ENCODE measurements at places on chromosomes 11 and 22.

DNA sequence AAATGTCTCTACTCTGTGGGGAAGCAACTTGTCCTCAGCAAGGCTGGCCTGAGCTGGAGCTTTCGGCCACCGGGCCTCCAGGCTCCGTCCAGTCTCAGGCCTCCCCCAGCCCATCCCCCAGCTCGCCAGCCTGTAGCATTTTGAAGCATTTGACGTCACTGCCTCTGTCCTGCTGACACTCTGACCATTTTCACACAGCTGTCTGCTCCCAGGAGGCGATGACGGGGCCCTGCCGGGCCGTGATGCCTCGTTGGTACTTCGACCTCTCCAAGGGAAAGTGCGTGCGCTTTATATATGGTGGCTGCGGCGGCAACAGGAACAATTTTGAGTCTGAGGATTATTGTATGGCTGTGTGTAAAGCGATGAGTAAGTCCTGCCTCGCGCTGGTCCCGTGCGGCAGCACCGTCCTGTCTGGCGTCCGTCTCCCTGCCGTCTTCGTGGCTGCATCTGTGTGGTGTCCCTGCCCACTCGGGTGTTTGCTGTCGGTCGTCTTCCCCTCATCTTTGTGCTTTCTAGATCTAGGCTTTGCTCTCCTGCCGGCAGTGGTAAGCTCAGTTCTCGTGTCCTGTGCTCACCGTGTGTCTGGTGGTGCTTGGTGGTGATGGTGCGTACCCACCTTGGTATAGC is 36.1 kb upstream of the ST14 start:
- DNase-seq, result no peak

GRCh38 chr22:36744791-36745190 is 31.1 kb downstream of the IFT27 start:
- DNase-seq, result no peak

- no peak for DNase-seq
Measured at GRCh38 chr11:24560324-24560723, 63.5 kb downstream of the LUZP2 start.

GRCh38 chr11:8477680-8478079 is 116.3 kb downstream of the STK33 start:
- DNase-seq, result no peak

GRCh38 chr11:4539603-4540219 is 5.3 kb upstream of the OR52M1 start:
- peak; percentile 72 for DNase-seq

DNA sequence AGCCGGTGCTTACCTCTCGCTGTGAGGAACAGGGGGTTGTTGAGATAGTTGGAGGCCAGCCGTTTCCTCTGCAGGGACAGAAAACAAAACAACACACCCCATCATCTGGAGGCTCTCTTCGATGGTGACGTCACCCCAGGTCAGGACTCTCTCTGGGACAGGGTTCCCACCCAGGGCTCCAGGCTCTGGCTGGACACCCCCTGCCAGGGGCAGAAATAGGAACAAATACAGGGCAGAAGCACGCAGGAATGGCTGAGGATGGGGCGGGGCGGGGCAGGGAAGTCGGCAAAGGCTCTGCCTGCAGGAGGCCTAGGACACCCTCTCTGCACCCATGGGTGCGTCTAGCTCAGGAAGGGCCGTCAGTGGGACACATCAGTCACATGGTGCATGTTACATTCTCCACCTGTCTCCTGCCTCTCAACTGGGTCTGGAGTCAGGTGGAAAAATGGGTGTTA is 118.5 kb downstream of the PHF21B start:
- no peak for DNase-seq

DNA sequence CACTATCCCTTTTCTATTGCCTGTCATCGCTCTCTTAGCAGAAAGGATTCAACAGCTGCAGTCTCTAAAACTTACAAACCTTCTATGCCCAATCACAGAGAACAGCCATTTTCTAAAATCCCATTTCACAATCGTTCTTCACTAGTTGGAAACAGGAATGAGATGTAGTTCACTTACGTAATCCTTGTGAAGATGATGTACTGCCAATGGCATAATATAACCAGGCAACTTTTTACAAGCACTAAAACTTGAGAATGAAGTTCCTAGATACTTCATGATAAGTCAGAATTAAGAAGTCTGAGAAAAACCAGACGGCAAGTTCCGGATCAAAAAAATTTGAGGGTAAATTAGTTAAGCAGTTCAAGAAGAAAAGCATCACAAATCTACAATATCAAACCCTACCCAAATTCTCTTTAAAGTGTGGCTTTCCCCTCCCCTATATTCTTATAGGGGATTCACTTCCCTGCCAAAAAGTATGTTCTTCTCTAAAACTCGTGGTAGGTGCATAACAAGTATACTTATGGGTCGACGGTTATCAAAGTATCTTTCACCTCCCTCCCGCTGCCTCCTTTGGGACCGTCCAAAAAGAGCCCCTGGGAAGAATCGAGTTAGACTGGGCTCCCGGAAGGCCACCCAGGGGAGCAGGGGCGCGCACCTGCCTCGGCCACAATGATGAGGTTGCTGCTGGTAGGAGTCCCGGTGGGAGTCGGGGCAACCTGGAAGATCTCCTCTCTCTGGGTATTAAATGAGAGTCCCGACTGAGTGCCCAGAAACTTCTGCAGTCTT is 666 bp downstream of the MSANTD4 start:
- no peak for DNase-seq

DNA sequence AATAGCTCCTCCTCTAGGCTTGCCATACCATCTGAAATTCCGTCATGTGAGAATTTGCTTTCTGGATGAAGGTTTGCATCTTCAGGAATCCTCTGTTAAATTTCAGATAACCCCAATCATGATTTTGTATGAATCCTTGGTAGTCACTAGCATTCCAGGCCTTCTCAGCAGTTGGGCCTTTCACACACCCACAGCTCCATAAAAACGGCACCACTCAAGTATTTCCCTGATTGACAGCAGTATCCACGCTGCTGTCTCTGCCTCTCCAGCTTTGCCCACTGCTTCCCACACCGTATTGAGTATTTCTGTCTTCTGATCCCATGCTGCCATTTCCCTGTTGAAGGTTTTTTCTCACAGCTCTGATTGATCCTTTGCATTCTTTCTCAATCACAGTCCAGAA is 208.7 kb upstream of the NCAM1 start:
- no peak for DNase-seq

DNA sequence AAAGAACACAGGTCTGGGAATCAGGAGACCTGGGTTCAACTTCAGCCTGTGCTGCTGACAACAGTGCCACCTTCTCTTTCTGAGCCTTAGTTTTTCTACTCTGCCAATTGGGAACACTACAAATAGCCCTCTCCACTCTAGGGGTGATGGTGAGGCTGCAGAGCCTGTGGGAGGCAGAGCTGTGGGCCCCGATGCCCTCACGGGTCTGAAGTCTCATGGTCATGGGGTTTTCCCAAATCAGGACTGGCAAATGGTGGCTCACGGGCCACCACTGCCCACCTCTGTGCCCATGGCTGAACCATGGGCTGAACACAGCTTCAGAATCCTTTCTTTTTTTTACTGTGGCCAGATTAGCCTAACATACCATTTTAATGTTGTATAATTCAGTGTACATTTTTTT is 19.8 kb downstream of the SYNGR1 start:
- DNase-seq, result no peak

- peak; percentile 52 for DNase-seq
Measured at GRCh38 chr11:73321604-73322381, 13.7 kb downstream of the ARHGEF17 start.

GRCh38 chr11:62552485-62553079 is 6.0 kb upstream of the AHNAK start:
- no peak for DNase-seq

GRCh38 chr11:15629690-15630321 is 515.1 kb downstream of the INSC start:
- no peak for DNase-seq

DNA sequence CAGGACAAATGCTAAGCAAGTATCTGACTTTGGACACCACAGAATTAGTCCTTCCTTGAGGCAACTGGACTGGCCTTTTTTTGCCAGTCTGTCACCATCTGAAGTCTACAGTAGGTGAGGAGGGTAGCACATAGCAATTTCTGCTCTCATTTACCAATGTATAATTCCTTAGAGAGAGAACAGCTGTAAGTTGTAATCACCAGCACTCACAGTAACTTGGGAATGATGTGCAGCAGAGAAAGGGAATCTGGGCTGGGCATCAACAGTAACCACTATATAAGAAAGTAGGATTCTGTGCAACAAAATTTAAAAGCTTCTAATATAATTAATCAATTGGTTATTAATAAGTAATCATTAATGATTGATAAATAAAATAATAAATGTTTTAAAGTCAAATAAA is 86.3 kb upstream of the FAT3 start:
- DNase-seq, result no peak

DNA sequence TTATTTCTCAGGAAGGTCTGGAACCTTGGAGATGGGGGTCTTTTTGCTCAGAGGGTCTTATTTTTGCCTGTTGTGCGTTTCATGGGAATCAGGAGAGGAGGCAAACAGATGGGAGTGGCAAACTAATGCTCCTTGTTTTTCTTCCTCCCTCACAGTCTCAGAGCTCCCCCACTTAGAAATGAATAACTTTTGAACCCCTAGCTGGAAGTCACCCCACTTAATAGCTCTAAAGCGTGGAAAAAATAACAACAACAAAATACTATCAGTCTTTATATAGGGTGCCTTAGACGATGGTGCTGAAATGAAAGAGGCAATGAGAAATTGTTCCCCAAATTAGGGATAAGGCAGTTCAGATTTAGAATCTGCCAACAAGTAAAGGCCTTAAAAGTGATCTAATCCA is 76.8 kb upstream of the BDNF start:
- DNase-seq, result no peak

GRCh38 chr22:36375071-36375980 is 12.4 kb downstream of the MYH9 start:
- no peak for DNase-seq

- DNase-seq, result no peak
Measured at GRCh38 chr11:65870706-65871681, 1.6 kb downstream of the EFEMP2 start.

DNA sequence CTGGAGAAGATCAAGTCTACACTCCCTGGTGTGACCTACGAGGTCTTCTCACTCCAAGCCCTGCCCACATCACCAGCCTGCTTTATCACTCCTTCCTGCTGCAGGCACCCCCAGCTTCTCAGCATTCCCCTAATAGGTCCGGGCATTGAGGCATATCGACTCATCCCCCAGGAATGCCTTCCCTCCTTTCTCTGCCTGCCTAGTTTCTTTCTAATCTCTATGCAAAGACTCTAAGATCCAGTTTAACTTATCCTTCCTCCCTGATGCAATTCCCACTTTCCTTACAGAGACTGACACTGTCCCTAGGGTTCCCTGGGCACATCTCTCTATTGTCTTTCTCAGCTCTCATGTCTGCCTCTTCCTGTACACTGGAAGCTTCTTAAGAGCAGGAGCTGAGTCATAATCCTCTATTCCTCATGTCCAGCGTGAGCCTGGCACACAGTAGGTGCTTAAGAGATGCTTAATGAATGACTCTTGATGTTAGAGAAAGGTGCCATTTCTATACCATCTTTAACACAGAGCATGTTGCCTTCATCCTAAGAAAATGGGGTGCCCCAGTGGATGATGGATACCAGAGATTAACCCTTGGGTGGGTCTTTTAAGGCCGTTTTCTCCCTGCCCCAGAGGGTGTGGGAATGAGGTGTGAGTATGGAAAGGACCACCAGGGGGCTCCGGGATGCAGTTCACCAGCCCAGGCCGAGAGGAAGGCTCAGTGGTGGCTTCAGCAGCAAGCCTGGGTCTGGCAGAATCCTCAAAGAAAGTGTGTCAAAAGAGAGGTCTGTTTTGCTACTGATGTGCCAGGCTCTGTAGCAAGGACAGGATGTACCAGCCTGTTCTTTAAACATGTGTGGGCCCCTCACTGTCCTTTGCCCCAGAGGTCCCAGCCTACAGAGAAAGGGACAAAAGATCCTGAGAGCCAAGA is 34.7 kb downstream of the PARVA start:
- peak; percentile 64 for DNase-seq

DNA sequence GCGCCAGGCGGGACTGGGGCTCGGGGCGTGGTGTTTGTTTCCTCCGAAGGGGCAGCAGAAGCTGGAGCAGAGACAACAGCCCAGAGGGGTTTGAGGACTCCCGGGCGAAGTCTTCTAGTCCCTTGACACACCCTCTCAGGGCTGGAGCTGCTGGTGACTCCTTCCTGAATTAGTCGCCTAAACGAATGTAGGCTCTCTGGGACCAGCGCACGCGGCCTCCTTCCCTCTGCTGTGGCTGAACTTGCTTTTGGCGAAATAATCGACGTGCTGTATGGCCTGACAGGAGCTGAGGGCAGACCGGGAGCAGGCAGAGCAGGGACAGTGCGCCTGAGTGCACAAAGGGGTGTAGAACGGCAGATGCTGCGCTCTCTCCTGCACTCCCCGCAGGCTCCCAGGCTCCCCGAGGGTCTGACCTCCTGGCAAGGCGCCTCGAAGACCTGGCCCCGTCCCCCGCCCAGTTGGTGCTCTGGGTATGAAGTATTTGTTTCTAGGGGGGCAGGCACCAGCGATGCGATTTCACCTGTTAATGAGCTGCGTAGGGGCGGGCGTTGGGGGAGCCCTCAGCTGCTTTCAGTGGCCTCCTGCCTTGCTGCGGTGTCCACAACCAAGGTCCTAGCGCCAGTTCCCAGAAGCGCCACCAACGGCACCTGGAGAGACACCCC is 5.3 kb downstream of the SLC17A6 start:
- no peak for DNase-seq

DNA sequence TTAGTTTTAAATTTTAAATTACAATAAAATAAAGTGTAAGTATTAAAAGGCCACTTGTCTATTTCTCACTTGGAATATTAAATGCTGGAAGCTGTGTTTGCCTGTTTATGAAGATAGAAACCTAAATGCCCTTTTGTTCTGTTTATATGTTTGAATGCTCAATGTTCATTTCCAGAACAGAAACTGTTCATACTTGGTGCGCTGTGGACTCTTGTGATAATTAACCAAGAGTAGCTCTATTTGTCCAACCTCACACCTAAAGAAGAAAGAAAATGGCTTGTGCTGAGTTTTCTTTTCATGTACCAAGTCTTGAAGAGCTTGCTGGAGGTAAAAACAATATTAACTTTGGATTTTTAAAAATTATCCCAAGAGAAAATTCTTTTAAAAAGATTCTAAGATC is 5.7 kb downstream of the C11orf54 start:
- DNase-seq, result no peak

DNA sequence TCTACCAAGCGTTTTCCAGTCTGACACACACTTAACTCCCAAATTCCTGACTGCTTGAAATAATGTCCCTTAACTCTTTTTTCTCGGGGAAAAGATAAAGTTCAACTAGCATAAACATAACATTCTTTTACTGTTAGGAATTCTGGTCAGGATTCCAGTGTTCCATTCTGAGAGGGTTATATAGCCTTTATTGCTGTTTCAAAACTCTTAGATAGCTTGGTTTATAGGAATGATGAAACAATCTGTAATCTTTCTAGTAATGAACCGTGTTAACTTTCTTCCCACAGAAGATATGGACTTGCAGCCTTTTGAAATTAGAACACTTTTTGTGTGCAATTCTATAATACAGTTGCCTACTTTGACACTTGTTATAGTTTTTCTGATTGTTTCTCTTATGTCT is 8.6 kb downstream of the REXO2 start:
- DNase-seq, result no peak

DNA sequence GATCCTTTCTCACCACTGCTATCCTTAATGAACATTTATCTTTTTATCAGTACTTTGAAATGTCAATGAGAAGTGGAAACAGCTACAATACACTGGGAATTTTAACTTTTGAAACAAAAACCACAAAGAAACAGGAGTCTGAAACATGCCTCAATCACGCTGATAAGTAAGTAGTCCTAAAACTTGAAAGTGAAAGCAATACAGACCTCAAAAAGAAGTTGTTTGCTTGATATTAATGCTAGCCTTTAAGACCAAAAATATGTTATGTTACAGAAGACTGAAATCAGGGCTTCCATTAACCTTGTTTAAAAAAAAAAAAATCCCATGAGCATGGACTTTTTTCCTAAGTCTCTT is 21.3 kb downstream of the PHF21A start:
- no peak for DNase-seq

All from thyroid gland (tissue), 4 donors.